Activated CD4-positive, alpha-beta memory T cell treated with anti-CD3 and anti-CD28 coated beads for 36 hours (primary cell): ENCODE measurements at places on chromosomes 5 and 9. TPM values are rescaled to one million over a fixed set of nuclear protein-coding genes. Genes with fewer than 3 reads are reported as not detected.

HSPA5 gene
- 170 TPM for total RNA-seq

DRD1 gene
- total RNA-seq: not detected

LRRC70 gene
- 0.34 TPM for total RNA-seq

DNA sequence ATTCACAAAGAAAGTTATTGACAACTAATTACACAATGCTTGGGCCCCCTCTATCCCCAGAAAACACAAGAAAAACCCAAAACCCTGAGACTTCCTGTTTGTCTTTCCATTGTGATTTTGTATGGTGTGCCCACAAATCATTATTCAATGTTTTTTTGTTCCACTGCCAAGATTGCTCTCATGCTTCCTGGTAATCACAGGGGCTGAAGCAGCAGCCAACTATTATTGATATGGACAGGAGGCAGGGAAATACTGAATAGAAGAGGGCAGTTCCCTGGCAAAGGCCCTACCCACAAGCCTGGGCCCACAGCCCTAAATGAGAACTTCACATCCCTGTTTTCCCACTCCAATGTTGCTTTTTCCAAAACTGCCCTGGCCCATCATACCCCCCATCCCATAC, 21.5 kb upstream of the RFK start:
- peaks cover 25% of the 10 kb centered on the region for H3K4me1 ChIP-seq
- H3K4me3 ChIP-seq: no peak overlapping the region
- no peaks in the 10 kb centered on the region for H3K27me3 ChIP-seq

GRCh38 chr9:83388346-83388745, 149.9 kb downstream of the FRMD3 start:
- no peak for DNase-seq
- no peaks in the 10 kb centered on the region for H3K4me1 ChIP-seq
- no peak overlapping the region for H3K4me3 ChIP-seq
- H3K27ac ChIP-seq: no peak overlapping the region
- peaks cover 4% of the 10 kb centered on the region for H3K36me3 ChIP-seq

DNA sequence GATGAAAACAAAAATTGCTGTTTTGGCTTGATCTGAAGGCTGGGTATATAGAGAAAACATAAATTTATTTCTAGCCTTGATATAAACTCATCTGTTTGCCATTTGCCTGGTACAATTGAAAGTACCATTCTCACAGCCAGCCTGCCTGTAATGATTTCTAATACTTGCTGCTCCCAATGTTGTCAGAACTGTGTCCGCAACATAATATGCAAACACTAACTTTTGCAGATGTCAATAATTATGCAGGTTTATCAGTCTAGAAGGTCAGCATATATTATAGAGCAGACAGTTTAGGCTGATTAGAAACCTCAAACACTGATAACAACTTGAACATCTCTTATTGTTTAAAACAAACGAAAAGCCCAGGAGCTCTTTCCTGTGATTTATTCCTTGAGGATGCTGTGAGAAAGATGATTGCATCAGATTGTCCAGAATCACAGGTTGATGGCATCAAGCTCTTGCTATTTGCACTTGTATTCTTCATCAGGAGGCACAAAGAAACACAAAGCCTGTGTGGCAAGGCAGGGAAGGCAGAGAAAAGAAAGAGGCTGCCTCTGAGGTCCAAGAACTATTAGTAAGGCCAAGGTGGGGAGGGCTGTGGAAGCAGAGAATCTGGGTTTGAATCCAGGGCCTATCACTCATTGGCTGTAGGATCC, 21.4 kb upstream of the HMHB1 start:
- peaks cover 2% of the 10 kb centered on the region for H3K27me3 ChIP-seq
- peaks cover 6% of the 10 kb centered on the region for H3K4me1 ChIP-seq
- no peak overlapping the region for H3K4me3 ChIP-seq
- no peak overlapping the region for H3K27ac ChIP-seq
- H3K36me3 ChIP-seq: peaks cover 2% of the 10 kb centered on the region
- no peak for DNase-seq
